ENCODE measurements at places on chromosomes 2 and 18. TPM values are rescaled to one million over a fixed set of nuclear protein-coding genes. Genes with fewer than 3 reads are reported as not detected.

DNA sequence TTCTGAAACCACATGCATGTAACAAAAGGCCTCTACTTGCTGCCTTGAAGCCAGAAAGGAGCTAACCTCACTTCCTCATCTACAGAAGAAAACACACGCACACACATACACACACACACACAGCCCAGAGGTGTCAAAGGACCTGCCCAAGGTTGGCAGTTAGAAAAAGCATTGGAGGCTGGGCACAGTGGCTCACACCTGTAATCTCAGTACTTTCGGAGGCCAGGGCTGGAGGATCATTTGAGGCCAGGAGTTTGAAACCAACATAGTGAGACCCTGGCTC lies 125.9 kb upstream of the RNF152 start:
- no peak for DNase-seq

Gene SETBP1
- 0.41 TPM for total RNA-seq

Gene THADA
- 29.3 TPM for total RNA-seq

Gene TEX44
- total RNA-seq = not detected

DNA sequence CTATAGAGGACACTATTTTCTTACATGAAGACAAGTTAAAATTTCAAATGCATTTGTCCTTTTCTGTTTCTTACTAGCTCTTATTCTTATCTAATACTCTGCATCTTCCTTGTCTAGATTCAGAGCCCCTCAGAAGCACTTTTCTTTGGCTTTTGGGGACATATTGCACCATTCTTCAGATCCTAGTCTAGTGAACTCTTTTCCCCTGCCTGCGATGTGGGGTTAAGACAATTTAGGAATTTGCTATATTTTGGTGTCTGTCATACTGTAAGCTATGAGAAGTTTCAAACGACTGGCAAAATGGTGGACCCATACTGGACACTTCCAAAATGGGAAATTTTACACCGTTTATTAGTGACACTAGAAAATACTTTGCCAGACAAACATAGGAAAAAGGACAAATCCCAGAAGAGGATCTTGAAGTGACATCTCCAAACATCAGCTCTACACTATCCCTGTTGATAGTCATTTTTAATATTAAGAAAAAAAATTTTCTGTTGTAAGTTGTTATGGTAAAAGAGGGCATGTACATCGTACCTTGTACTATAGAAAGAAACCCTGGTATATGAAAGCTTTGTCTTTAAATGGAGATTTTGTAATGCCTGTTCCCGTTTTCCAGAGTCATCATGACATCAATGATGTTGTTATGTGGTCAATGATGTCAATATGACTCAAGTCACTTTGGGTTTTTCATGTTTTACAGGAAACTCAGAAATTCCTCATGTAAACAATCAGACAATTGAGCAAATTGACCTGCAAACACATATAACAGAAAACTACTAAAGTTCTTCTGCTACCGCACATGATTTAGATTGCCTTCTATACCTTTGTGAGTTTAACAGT lies 4.4 kb upstream of the KYNU start:
- DNase-seq = no peak

- no peak for DNase-seq
Measured at GRCh38 chr18:48629730-48630324, 91.0 kb downstream of the CTIF start.

DNA sequence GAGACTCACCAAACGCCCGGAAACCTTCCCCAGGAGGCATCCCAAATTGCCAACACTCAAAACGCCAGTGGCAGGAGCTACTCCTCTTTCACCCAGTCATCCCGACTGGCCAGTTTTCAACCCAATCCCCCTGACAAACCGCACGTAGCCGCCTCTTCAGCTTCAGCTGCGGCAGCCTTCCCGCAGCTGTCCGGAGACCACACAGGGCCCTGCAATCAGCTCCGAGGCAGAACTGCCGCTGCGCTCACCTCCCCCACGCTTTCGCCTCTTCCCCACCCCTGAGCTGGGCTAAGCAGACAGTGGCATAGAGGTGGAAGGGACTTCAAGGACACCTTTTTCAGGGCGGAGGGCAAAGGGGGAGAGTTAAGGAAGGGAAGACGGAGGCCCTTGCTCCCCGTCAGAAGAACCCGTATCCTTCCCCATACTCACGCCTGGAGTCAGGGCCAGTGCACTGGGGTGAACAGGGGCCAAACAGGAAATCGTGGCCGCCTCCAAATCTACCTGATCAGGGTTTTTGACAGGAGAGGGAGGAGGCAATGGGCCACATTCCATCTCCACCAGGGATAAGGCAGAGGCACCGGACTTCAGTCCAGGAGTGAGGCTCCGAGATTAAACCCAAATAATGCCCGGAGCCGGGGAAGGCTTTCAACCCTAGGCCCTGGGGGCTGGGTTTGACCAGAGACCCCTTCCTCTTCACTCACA lies 16.9 kb downstream of the CYP26B1 start:
- no peak for DNase-seq

Gene DCDC2C
- not detected for total RNA-seq

DNA sequence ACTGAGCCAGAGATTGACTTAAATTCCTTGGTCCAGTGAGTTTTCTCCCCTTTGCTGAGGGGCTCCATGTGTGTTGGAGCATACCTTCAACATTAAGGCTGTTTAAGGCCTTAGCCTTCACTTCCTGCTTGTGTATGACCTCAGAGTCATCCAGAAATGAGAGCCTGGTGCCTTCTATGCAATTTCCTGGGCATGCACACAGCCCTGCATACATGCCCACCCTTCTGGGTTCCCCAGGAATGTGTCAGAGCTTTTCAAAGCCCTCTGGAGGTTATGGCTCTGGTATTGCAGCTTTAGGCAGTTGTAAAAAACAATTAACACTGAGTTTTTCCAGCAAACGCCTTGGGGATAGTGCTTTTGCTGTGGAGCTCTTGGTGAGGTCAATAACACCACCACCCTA lies 16.7 kb downstream of the IL1R1 start:
- no peak for DNase-seq

- DNase-seq = no peak
Measured at GRCh38 chr2:156156580-156156979, 175.9 kb downstream of the NR4A2 start.

DNA sequence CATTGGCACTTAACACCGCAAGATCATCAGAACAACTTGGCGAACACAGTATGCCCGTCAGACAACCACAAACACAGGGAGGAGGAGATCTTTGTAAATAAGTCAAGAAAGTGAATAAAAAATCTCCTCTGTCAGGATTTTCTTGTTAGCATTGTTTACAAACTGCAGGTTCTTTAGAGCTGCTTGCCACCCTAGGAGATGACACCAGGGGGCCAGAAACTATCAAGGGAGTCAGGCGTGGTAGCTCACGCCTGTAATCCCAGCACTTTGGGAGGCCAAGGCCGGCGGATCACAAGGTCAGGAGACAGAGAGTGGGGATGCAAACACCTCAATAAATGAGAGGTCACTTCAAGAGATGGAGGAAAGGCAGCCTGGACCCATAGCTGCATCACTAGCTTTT lies 428.1 kb downstream of the SETBP1 start:
- no peak for DNase-seq

DNA sequence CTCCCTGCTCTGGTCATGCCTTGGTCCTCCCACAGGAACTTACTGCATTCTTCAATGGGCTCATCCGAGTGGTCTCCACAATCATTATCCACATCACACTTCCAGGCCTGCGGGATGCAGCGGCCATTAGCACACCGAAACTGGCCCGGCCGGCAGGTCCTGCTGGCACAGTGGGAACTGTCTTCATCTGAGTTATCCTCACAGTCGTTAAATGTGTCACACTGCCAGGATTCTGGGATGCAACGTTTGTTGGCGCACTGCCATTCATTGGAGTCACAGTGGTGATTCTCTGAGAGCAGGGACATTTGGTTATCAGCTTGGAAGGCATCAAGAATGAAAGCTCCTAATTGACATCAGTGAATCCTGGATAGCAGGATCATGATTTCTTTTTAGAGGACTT lies 104.5 kb downstream of the DHRS9 start:
- no peak for DNase-seq

GRCh38 chr2:57444752-57445430 lies 601.7 kb upstream of the VRK2 start:
- DNase-seq = no peak

- no peak for DNase-seq
Measured at GRCh38 chr2:191051177-191051576, 37.2 kb upstream of the STAT1 start.

Gene ZNF385B
- not detected for total RNA-seq

Gene MPPE1
- total RNA-seq = 62.6 TPM
